ENCODE measurements at places on chromosomes 16 and 17.

- DNase-seq = no peak
These were observed 7.4 kb upstream of the CCDC57 start for GRCh38 chr17:82219753-82220709.

GRCh38 chr17:27512031-27512430 lies 55.8 kb downstream of the KSR1 start:
- no peak for DNase-seq

DNA sequence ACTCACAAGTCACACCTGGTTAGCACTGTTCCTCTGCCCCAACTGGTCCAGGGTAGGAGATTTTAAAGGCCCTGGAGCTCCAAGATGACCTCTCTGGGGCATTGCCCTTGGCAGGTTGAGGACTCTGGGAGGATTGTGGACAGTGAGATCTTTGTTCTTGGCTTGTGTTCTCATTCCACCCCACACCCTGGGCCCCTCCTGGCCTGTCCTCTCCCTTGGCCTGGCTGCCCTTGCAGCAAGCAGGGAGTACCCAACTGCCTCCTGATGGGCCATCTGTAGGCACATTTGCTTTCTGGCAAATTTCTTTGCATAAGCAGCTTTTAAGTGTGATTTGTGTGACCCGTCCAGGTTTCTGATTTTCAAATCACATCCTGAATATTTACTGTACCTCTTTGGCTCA lies 239.6 kb downstream of the UTP18 start:
- DNase-seq = no peak

- no peak for DNase-seq
These were observed 14.4 kb upstream of the MYLK3 start for GRCh38 chr16:46762583-46762982.

DNA sequence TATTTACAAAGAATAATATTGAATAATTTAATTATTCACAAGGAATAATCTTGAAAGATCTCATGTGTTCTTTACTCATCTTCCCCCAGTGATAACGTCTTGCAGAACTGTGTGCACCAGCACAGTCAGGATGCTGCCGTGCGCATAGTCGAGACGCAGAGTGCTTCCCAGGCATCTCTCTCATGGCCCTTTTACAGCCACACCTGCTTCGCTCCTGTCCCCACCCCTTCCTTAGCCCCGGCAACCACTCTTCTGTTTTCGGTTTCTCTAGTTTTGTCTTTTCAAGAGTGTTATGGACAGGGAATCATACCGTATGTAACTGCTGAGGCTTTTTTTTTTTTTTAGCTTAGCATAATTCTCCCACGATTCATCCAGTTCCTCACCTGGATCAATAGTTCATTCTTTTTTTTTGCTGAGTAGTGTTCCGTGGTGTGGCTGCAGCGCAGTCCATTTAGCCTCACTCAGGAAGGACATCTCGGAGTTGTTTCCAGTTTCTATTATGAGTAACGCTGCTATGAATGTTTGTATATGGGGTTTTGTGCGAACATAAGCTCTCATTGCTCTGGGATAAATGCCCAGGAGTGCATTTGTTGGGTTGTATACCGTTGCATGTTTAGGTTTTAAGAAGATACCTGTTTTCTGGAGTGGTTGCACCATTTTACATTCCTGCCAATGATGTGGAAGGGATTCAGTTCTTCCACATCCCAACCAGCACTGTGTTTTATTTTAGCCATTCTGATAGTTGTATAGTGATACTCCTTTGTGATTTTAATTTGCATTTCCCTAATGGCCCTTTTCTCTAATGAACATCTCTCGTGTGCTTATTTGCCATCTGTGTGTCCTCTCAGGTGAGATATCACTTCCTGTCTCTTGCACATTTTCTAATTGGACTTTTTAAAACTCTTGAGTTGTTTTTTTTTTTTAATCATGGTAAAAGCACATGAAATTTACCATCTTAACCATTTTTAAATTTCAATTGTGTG lies 47.6 kb downstream of the SEC14L1 start:
- no peak for DNase-seq

GRCh38 chr17:74361230-74362068 lies at the start of gene BTBD17:
Gene BTBD17, minus strand, starts transcription at chr17:74361868. Its CDS starts 49 bp downstream, at chr17:74361819.
- DNase-seq = no peak

DNA sequence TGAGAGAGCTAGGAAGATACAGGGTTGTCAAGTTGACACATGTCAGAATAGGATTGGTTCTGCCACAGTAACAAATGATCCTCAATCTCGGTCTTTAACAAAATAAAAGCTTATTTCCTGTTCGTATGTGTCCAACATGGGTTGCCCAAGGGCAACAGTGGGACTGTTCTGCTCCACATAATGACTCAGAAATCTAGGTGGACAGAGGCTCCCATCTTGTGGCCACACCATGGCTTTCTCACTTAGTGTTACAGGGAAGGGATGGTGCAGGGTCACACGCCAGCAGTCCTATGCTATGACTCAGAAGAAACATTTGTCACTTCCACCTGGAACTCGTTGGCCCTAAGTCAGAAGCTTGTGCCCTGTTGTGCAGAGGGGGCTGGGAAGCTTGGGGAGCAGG lies 364.9 kb downstream of the SNX29 start:
- no peak for DNase-seq
